Inflammatory macrophage treated with lipopolysaccharide for 4 hours (primary cell): ENCODE measurements at places on chromosomes 7 and 10.
A peak's percentile ranks its signal among the peaks of the same experiment; 100 is the strongest.

- DNase-seq, result peak; percentile 7
These were observed 13.4 kb downstream of the SHH start for GRCh38 chr7:155798673-155799439.

DNA sequence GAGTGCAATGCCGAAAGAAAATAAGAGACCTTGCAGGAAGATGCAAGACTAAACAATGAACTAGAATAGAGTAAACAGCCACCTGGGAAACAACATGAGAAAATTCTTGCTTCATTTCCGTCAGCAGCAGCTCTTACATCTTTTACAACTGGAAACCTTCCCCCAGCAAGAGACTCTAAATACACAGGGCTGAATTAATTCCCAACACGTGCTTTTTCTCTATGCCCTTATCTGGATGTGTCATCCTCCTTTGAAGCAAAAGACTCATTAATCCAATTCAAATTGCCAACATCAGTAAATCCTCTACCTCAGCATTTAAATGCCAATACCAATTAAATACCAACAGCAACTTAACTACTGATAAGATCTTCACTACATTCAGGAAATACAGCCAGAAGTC, 99.0 kb upstream of the PDE1C start:
- no peak for DNase-seq

- DNase-seq, result no peak
These were observed 61.3 kb downstream of the APBB1IP start for GRCh38 chr10:26499426-26499825.

- DNase-seq, result no peak
These were observed 116.2 kb downstream of the SLC25A13 start for GRCh38 chr7:96205665-96206064.

DNA sequence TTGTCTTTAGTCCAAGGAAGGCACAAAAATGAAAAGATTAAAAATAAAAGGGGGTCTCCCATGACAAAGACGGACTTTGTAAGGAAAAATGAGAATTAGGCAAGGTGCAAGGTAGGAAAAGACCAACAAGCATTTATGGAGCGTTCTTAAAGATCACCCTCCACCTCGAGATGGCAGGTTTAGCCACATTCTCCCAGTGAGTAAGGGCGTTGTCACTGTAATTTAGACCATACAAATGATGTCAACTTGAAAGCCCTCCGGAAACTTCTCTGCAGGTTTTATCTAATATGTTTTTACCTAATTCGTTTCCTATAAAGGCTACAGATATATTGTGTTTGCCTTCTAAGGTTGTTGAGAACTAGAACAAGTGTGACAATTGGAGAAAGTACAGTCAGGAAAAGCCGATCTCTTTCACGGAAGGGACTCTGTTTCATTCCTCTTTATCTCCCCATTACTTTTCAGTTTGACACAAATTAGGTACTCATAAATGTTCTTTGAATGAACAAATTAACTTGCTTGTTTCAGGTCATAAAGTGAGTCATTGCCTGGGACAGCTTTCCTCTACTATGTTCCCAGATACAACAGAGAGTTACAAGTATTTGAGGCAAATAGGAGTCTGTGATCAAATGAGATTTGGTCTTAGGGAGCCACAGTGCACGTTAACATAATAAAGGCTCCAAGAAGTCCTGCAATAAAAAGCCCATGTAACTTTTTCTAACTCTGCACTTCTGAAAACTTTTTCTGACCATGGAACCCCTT, 102.6 kb upstream of the HABP2 start:
- DNase-seq, result no peak

GRCh38 chr10:73413528-73414229, at the start of gene ANXA7:
Gene ANXA7, minus strand, starts transcription at chr10:73414058. Its CDS starts 13,202 bp downstream, at chr10:73400856.
- DNase-seq, result peak; percentile 90

DNA sequence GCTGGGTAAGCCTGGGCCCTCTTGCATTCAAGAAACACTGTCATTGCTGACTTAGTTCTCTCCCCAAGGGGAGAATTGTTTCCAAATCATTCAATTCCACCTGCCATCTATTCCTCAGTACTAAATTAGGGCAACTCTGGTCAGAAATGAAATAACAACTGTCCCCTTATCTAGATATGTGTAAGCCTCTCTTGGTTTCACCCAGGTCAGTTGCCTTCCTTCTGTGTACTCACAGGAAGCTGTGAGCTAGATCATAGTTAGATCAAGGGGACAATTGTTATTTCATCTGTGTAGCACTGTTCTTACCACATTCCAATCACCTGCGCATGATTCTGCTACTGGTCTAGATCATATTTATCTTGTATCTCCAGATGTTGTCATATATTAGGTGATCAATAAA, 483.0 kb upstream of the SORCS1 start:
- no peak for DNase-seq

DNA sequence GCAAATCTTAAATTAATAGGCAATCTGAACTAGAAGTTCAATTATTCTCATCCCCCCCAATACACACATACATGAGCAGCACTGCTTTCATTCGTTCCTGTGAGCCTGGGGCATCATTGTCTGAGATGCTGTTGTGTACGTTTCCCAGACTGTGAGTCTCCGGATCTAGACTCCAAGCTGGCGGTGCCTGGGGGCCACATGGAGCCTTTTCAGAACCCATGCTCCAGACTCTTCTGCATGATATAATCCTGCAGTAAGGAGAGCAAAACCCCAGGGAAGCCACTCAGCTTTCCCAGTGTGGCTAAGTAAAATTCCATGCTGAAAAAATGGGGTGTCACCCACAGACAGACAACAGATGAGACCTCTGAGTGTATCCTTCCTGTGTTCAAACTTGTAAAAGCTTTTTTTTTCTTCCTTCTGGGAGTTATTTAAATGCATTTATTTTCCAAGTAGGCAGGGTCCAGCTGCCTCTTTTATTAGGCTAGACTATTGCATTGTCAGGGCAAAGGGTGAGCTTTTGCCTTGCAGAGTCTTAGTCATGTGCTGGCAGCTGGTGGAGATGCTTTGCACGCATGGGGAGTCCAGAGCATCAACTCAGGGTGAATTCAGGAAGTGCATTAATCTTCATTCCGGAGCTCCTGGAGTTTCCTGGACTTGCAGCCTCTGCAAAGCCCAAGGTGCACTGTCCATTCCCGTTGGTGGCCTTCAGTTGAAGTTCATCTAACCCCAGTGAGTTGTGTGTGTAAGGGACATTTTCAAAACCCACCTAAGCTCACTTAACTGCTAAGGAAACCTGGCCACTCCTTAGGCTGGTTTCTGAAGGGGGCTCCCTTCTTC, 185.7 kb upstream of the ADO start:
- peak; percentile 89 for DNase-seq

- DNase-seq, result peak; percentile 19
These were observed 443 bp downstream of the RNF32 start for GRCh38 chr7:156640949-156641485.

DNA sequence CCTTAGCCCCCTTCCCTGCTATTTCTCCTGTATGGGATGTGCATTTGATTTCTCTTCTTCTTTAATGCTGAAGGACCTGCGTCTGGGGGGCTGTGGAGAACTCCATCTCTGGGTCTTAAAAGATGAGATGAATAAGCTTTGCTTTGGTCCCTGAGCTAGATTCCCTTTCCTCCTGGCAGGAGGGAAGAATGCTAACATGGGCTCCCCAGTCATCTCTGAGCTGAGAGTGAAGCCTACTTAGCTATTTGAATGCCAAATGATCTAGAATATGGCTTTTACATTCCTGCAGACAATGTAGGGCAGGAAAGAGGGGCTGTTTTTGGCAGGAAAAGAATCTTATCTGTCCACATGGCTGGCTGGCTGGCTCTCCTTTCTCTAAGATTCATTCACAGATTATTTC, 62.6 kb upstream of the EFCAB10 start:
- no peak for DNase-seq

DNA sequence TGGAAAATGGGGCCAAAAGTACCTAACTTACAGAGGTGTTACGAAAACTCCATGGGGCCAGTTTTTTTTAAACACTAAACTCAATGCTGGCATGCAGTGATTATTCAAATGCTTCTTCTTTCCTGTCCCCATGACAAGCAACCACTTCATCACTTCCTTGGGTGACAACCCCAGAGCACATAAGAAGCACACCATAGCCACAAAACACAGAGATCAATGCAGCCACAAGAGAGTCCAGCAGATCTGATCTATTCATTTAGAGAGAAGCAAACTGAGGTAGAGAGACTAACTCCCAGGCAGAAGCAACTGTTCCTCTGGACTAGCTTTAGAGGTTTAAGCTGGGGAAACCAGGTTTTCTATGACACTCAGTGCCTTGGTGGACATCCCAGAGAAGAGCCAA, 180.0 kb downstream of the GRID1 start:
- no peak for DNase-seq

DNA sequence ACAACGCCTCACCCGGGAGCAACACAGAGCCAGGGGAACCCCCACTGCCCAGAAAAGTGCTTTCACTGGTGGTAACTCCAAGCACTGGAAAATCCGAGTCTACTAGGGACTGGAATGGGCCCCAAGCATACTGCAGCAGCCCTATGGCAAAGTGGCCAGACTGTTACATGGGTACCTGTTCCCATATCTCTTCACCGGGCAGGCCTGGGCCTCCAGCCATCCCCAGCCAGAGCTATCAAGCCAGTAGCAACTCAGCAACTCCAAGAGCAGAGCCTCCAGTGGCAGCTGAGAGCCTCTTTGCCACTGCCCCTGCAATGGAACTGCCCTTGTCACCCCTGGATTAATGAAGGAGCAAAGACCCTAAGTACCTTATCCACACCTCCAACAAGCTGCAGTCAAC, 73.5 kb downstream of the HBP1 start:
- DNase-seq, result no peak

DNA sequence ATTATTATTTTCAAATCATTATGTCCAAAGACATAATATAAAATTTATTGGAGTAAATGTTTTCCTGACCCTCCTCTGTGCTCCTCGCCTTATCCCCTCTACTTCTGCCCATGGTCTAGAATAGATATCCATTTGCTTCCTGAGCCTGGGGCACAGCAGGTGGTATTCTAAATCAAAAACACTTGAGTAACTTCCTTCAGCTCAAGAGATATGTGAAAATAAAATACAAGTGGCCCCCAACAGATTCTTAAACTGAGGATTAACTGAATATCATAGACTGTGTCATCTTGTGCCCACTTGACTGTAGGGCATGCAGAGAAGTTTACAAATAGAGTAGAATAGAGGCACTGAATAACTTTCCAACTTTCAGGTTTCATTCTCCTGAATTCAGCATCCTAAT, 59.1 kb downstream of the HGF start:
- DNase-seq, result no peak

DNA sequence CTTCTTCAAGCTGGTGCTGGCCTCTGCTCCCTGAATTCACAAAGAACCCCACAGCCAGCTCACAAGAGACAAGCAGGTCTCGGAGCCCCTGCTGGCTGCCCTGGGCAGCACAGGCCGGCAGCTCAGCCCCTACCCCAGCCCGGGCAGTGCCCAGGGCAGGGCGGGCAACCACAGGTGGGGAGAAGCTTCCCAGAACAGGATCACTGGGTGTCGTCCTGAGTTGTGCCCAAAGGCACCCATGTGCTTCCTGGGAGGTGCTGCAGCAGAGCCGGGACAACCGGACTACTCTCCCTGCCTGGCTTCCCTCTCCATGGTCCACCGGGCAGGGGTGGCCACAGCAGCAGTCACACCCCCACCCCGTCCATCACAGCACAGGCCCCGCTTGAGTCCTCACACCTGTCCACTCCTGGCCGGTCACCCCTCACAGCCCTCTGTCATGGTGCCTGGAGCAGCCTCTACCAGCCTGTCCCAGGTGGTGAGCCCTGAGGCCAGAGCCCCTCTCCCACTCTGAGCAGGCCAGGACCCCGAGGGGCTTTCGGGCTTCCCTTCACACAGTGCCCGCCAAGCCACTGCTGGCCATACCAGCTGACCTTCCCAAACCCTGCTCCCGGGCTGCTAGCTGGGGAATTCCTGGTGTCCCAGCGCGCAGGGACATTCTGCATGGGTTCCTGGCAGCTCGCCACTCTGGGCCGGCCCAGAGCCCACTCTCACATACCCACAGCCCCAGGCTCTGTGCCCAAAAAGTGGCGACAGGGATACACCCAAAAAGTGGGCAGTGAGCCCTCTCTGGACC, 3.1 kb downstream of the RASGEF1A start:
- no peak for DNase-seq

- peak; percentile 92 for DNase-seq
These were observed 1.5 kb downstream of the IPMK start for GRCh38 chr10:58266003-58266825.

DNA sequence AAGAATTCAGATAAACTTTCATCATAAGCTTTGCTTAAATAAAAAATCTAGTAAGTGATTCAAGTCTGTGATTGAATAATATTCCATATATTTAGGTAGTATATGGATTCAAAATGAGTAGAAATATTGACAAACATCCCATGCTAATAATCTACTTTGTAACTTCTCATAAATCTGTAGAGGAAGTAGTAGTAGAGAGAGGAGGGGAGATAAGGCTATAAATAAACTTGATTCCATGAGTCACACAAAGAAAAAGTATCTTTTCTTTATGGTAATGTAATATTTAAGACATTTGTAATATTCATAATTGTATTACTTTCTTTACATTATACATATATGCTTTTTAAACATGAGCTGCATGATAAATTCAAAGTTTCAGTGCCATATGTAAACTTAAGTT, 25.6 kb upstream of the CD36 start:
- DNase-seq, result no peak

- DNase-seq, result no peak
These were observed 70.7 kb downstream of the PROSER2 start for GRCh38 chr10:11893749-11894278.

DNA sequence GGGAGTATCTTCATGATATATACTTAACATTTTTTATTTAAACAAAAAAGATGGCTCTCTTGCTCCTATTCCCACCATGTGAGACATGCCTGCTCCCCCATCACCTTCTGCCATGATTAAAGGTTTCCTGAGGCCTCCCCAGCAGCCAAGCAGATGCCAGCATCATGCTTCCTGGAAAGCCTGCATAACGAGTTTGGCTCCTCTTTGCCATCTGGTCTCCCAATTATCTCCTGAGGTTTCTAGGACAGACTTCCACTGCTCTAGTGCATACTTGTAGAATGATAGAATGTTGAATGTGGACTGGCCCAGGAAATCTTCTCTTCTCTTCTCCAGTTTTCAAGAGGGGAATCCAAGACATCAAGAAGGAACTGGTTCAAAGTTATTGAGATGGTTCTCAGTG, 45.9 kb upstream of the ELAPOR2 start:
- no peak for DNase-seq

GRCh38 chr7:131483586-131483985, 72.8 kb downstream of the PODXL start:
- DNase-seq, result no peak

GRCh38 chr7:154409703-154410311, 357.6 kb downstream of the DPP6 start:
- no peak for DNase-seq

DNA sequence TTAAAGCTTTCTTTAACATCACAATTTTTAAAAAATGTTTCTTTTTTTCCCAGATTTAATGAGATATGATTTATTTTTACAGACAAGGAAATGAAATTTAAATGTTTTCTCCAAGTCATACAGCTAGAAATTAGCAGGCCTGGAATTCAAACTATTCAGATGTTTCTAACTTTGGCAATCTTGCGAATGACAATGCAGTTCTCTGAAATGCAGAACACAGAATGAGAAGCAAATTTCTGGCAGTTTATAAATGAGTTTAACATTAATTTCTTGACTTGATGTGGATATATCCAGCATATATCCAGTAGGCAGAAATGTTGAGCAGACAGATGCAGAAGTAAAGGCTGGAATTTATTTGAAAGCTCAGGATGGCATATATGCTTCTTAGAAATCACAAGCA, 227.5 kb downstream of the THSD7A start:
- no peak for DNase-seq

- no peak for DNase-seq
These were observed 91.3 kb downstream of the PARD3 start for GRCh38 chr10:34723750-34724149.

- no peak for DNase-seq
These were observed 29.1 kb downstream of the ZC3HC1 start for GRCh38 chr7:130022115-130022514.

- peak; percentile 22 for DNase-seq
These were observed 23.3 kb downstream of the BPGM start for GRCh38 chr7:134669845-134670373.
